T1000 (cell line): ENCODE measurements at places on chromosomes 2 and 18.

GRCh38 chr2:230408244-230408842 lies 7.7 kb upstream of the SP100 start:
- DNase-seq = peak; percentile 64

DNA sequence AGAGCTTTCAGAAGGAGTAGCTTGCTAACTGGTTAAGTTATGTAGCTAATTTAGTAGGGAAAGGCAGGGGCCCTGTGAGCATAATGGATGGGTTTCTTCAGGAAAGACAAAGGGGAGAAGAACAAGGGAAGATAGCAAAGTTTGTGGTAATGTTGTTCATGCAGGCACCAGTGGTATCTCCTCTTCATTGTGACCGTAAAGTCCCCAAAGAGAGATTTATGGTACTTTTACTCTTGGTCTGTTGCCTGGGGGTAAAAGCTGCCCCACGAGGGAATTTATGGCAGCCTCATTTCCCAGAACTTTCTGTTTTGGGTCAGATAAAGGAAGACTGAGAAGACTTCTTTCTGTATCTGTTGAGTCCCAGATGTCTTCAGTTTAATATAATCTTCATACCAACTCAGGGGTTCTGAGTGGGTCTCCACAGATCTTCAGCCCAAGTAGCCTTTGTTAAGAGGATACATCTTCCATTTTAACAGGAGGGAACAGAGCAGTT lies 27.5 kb downstream of the MALT1 start:
- DNase-seq = no peak

DNA sequence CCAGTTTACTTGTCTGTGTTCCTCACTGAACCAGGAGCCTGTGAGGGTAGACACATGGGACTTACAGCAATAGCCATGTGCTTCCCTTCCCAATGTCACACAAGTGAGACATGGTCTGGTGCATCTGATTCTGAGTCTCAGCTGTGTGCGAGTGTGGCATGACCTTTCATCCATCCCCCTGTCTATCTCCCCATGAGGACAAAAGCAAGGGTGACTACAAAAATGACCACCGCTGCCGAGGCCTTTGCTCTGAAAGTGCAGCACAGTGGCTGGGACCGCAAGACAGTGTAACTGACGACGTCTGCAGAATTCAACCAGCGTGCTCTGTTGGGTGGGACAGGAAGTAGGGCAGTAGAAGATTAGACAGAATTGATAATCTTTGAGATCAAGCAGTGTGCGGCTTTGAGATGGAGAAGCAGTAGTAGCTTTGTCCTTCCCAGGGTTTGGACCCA lies 50.5 kb downstream of the RAB31 start:
- no peak for DNase-seq

DNA sequence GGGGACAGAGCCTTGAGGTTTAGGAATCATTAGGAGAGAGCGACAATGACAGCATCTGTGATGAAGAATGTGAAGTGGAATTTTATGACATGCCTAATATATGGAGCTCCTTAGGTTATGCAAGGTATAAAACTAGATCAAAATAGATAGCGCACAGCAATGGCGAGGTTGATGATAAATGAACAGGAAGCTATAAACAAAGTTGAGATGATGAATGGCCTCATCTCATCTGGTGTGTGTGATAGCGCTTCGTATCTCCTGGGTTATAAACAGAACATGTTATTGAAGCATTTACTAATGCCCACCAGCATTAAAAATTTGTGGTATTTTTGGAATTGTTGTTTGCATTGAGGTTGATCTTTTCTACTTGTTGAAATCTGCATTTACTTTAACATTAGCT lies 231.5 kb downstream of the LTBP1 start:
- DNase-seq = no peak

DNA sequence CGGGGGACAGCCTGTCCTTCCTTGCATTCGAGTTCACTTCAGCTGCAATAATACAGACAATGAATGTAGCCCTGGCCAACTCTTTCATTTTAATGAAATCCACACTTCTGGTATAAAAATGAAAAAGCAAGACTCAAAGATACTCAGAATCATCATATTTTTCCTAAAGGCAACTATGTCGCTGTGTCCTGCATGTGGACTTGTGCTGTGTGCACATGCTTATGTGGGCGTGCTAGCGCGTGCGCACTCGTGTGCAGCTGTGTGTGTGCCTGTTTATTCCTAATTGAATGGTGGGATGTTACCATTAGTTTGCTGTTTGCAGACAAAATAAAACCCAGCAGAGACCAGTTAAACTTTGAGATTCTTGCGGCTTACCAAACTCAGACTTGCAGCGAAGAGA lies 49.6 kb downstream of the SMIM21 start:
- no peak for DNase-seq

DNA sequence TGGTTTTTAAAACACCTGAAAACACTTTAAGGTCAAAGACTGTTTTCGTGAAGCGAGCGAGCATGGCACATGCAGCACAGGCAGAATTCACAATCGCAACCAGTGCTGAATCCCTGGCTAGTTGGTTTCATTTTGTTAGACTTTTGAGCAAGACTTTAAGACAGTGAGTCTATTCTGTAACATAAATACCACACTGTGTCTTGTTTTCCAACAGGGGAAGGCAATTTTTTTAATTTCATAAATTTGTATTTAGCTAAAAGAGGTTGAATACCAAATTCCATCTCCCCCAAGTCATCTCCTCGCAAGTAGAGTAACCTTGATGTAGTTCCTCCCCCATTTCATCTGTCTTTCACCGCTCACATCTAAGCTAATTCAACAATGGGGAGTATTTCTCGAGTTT lies 1.4 kb downstream of the CERKL start:
- no peak for DNase-seq

GRCh38 chr18:9988665-9989064 lies 74.8 kb downstream of the VAPA start:
- DNase-seq = no peak

- no peak for DNase-seq
These were observed 62.2 kb downstream of the RBMS1 start for GRCh38 chr2:160431441-160431840.

- no peak for DNase-seq
These were observed 62.8 kb downstream of the PRELID3A start for GRCh38 chr18:12470382-12471075.

GRCh38 chr2:222964376-222965031 lies 87.5 kb upstream of the KCNE4 start:
- DNase-seq = no peak

- DNase-seq = no peak
These were observed 223.3 kb downstream of the FBXO15 start for GRCh38 chr18:73924307-73924706.

DNA sequence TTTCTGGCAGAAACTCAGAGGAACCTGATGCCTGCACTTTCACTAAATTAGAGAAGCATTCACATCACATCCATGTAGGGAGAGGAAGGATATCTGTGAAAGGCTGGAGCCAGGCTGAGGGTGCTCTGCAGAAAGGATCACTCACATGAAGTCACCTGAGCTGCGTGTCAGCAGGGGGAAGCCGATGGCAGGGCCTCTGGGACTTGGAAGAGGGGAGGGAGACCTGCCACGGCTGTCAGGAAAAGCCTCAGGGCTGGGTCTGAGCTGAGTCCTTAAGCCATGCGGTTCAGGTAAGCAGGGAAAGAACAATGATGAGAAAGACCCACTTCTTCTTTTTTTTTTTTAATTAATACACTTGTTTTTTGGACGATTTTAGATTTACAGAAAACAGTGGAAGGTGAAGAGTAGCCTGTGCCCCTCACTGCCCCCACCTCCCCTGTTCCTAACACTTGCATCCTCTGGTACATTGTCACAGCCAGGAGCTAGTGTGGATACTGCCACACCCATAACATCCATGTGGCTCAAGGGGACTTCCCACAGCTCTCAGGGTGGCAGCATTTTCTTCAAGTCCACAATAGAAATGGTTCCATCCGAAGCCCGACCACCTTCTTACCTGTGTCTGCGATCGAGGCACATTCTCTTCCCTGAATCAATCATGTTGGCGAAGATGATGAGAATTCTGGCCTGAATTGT lies 156.5 kb upstream of the TPO start:
- no peak for DNase-seq
